IPS DF 6.9 (cell line): ENCODE measurements at places on chromosomes 4 and X.

GRCh38 chrX:99698451-99698850 is 711.6 kb downstream of the PCDH19 start:
- no peaks in the 10 kb centered on the region for H3K4me1 ChIP-seq
- no peak overlapping the region for H3K4me3 ChIP-seq
- no peaks in the 10 kb centered on the region for H3K36me3 ChIP-seq
- no peaks in the 10 kb centered on the region for H3K27me3 ChIP-seq
- DNase-seq = no peak

DNA sequence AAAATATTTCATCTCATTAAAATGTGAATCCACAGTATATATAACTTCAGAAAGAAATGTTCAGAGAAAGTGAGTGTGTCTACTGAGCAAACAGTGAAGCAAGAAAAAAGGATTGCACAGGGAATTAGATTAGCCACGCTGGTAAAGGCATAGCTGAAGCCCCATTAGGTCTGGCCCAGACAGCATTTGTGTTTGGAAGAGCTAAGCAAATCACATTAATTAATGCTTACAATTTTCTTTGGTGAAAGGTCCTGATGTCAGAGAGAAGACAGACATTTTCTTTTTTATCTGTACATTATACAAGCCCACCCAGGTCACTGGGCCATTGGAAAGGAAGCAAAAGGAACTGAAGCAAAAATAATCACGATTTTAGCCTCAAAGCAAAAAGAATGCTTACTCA is 354.6 kb downstream of the GRID2 start:
- no peaks in the 10 kb centered on the region for H3K4me1 ChIP-seq
- H3K4me3 ChIP-seq = no peak overlapping the region
- no peaks in the 10 kb centered on the region for H3K27me3 ChIP-seq
- DNase-seq = no peak
- H3K27ac ChIP-seq = no peak overlapping the region

DNA sequence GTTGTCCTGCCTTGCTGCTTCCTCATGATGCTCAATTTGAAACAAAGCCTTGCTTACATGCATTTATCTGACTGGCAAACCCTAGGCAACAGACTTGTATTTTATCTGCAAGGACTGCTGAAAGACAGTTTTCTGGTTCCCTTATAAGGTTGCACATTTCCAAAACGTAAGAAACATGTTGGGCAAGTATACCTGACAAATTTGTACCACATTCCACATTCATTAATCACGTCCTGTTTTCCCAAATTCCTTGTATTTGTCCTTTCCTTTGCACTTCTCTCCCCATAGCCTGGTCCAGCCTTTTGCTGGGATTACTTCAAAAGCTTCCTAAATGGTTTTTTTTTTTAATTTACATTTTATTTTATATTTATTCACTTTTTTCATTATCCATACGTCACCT is 310.1 kb downstream of the PPP3CA start:
- no peaks in the 10 kb centered on the region for H3K27me3 ChIP-seq
- H3K36me3 ChIP-seq = no peaks in the 10 kb centered on the region
- no peak for DNase-seq
- no peak overlapping the region for H3K27ac ChIP-seq

DNA sequence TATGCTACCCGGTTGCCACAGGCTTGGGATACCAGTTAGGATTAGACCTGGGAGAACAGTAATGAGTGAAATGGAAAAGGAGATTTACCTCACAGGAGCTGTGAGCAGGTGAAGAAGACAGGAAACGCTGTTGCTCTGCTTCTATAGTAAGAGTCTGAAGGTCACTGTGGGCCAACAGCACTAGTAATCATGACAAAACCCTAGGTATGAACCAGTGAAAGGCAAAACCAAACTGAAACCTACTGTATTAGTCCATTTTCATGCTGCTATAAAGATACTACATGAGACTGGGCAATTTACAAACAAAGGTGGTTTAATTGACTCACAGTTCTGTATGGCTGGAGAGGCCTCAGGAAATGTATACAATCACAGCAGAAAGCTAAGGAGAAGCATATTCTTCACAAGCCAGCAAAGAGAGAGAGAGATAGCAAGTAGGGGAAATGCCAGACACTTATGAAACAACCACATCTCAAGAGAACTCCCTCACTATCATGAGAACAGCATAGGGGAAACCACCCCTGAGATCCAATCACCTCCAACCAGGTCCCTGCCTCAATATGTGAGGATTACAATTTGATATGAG is 736.7 kb upstream of the INTU start:
- no peaks in the 10 kb centered on the region for H3K36me3 ChIP-seq
- H3K4me1 ChIP-seq = no peaks in the 10 kb centered on the region
- no peak overlapping the region for H3K27ac ChIP-seq
- no peak overlapping the region for H3K4me3 ChIP-seq

GRCh38 chrX:33273535-33273934 is 62.2 kb upstream of the DMD start:
- no peaks in the 10 kb centered on the region for H3K4me1 ChIP-seq
- H3K27ac ChIP-seq = no peak overlapping the region
- H3K27me3 ChIP-seq = no peaks in the 10 kb centered on the region
- no peak overlapping the region for H3K4me3 ChIP-seq
- H3K36me3 ChIP-seq = no peaks in the 10 kb centered on the region

GRCh38 chr4:118898684-118899138 is 10.1 kb downstream of the SYNPO2 start:
- H3K27me3 ChIP-seq = no peaks in the 10 kb centered on the region
- H3K36me3 ChIP-seq = no peaks in the 10 kb centered on the region
- H3K4me1 ChIP-seq = no peaks in the 10 kb centered on the region
- no peak overlapping the region for H3K27ac ChIP-seq
- H3K4me3 ChIP-seq = no peak overlapping the region
- no peak for DNase-seq

- H3K4me3 ChIP-seq = no peak overlapping the region
- DNase-seq = no peak
- no peak overlapping the region for H3K27ac ChIP-seq
- H3K36me3 ChIP-seq = no peaks in the 10 kb centered on the region
Measured at GRCh38 chr4:47088298-47088697, 56.9 kb downstream of the GABRB1 start.

- DNase-seq = peak; percentile 35
- no peaks in the 10 kb centered on the region for H3K27me3 ChIP-seq
- H3K36me3 ChIP-seq = no peaks in the 10 kb centered on the region
- no peak overlapping the region for H3K27ac ChIP-seq
- H3K4me3 ChIP-seq = no peak overlapping the region
- no peaks in the 10 kb centered on the region for H3K4me1 ChIP-seq
Measured at GRCh38 chr4:173990126-173990868, 293.2 kb downstream of the FBXO8 start.

DNA sequence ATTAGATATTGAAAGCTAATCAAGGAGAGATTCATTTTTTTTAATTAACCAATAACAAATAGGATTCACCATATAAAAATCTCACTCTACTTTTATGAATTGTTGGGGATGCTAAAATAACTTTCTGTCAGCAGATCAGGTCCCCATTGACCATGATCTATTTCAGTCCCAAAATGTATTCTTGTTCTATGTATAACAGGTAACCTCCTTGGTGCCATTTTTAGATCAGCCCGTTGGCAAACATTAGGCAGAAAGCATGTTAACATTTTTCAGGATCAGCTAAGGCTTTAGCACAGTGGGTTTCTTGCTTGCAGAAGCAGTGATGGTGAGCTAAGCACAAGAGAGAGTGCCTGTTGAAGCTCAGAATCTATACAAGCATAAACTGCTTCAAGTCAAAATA is 40.8 kb upstream of the COX7B2 start:
- no peak overlapping the region for H3K4me3 ChIP-seq
- no peaks in the 10 kb centered on the region for H3K4me1 ChIP-seq
- no peaks in the 10 kb centered on the region for H3K27me3 ChIP-seq
- no peaks in the 10 kb centered on the region for H3K36me3 ChIP-seq

GRCh38 chrX:39311646-39312045 is 510.4 kb downstream of the MID1IP1 start:
- no peak for DNase-seq
- H3K27me3 ChIP-seq = no peaks in the 10 kb centered on the region
- H3K36me3 ChIP-seq = no peaks in the 10 kb centered on the region
- H3K4me1 ChIP-seq = no peaks in the 10 kb centered on the region

- no peak for DNase-seq
- H3K4me3 ChIP-seq = no peak overlapping the region
- H3K27me3 ChIP-seq = no peaks in the 10 kb centered on the region
- H3K36me3 ChIP-seq = no peaks in the 10 kb centered on the region
- no peak overlapping the region for H3K27ac ChIP-seq
Measured at GRCh38 chr4:47373709-47374108, 89.8 kb downstream of the COMMD8 start.

DNA sequence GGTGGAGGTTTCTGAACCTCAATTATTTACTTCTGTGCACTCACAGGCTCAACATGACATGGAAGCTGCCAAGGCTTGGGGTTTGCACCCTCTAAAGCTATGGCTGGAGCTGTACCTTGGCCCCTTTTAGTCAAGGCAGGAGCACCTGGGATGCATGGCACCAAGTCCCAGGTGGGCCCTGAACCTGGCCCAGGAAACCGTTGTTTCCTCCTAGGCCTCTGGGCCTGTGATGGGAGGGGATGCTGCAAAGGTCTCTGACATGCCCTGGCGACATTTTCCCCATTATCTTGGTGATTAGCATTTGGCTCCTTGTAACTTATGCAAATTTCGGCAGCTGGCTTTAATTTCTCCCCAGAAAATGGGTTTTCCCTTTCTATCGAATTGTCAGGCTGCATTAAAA is 726.1 kb upstream of the POU3F4 start:
- H3K4me1 ChIP-seq = no peaks in the 10 kb centered on the region
- no peak for DNase-seq
